NCI-H1105 treated with DMSO at 0.1 percent for 48 hours (cell line): ENCODE measurements at places on chromosomes 3 and 15.

DNA sequence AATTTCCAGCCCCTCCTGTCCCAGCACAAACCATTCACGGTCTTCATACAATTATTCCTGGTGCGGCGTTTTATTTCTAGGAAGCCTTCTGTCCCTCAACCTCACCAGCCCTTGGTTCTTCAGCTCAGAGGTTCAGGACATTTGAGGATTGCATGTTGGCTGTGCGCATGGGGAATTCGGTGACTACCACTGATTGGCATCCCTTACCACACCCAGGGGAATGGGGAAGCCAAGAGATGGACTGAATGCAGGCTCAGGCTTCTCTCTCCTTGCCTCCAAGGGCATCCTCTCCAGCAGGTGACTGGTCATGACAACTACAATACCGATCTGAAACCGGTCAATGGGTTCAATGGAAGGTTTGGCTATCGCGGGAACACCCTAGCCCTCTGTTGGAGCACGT lies 153.8 kb downstream of the MTHFS start:
- DNase-seq, result no peak

- no peak for DNase-seq
These were observed 529.7 kb downstream of the EDEM1 start for GRCh38 chr3:5717254-5717653.

- no peak for DNase-seq
These were observed 78.7 kb downstream of the WWTR1 start for GRCh38 chr3:149579161-149579560.

- DNase-seq, result no peak
These were observed 33.3 kb downstream of the GLB1 start for GRCh38 chr3:33063651-33064051.

- peak; percentile 81 for DNase-seq
These were observed 1.9 kb downstream of the KLHDC8B start for GRCh38 chr3:49173116-49173791.

DNA sequence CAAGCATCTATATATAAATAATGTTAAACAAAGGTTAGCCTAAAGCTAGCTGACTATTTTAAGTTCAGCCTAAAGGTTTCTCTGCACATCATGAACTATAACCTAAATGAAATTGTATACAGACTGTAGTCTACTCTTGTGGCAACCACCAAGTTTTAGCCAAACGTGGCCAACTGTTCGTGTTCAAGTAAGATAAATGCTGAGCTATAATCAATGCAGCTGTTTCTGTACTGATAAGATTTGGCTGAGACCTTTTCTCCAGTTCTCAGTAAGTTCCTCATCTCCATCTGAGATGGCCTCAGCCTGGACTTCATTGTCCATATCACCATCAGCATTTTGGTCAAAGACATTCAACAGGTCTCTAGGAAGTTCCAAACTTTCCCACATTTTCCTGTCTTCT lies 43.7 kb upstream of the IGSF10 start:
- no peak for DNase-seq

DNA sequence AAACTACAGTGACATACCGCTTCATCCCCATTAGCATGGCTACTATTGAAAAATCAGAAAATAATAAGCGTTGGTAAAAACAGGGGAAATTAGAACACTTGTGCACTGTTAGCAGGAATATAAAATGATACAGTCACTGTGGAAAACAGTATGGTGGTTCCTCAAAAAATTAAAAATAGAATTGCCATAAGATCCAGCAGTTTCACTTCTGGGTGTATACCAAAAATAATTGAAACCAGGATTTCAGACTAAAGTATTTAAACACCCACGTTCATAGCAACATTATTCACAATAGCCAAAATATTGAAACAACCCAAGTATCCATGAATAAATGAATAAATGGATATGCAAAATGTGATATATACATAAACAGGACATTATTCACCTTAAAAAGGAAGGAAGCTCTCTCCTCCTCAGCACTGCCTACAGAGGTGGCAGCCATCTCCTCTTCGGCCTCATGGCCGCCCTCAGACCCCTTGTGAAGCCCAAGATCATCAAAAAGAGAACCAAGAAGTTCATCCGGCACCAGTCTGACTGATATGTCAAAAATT lies 34.1 kb downstream of the NGLY1 start:
- DNase-seq, result no peak

- DNase-seq, result peak; percentile 17
These were observed 6.1 kb upstream of the LRRC15 start for GRCh38 chr3:194375473-194376240.

- no peak for DNase-seq
These were observed 61.6 kb downstream of the TMEM44 start for GRCh38 chr3:194571491-194572142.

GRCh38 chr3:72969766-72970165 lies 26.8 kb upstream of the PPP4R2 start:
- DNase-seq, result no peak
